ENCODE measurements at places on chromosomes 1 and 21.

- no peak for DNase-seq
These were observed at the start of gene KLHDC7A for GRCh38 chr1:18480315-18481189. KLHDC7A (plus strand) TSS chr1:18480930; CDS start chr1:18480982, 52 bp downstream.

DNA sequence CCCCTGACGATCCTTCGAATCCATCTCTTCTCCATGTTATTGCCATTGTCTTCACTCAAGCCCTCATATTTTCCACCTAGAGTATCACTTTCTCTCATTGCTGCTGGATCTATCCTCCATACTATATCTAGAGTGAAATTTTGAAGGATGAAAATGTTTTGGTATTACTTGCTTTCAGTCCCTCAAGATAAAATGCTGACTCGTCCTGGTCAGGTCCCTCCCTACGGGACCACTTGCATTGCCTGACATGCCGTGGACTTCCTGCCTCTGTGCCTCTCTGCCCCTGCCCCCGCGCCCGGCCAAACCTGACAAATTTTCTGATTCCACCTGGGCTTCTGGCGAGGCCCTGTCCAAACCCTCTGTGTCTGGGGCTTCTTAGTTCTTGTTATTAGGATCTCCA, 23.6 kb downstream of the SPATA46 start:
- DNase-seq, result no peak

- DNase-seq, result no peak
These were observed 241.2 kb upstream of the VAMP3 start for GRCh38 chr1:7529917-7530316.

DNA sequence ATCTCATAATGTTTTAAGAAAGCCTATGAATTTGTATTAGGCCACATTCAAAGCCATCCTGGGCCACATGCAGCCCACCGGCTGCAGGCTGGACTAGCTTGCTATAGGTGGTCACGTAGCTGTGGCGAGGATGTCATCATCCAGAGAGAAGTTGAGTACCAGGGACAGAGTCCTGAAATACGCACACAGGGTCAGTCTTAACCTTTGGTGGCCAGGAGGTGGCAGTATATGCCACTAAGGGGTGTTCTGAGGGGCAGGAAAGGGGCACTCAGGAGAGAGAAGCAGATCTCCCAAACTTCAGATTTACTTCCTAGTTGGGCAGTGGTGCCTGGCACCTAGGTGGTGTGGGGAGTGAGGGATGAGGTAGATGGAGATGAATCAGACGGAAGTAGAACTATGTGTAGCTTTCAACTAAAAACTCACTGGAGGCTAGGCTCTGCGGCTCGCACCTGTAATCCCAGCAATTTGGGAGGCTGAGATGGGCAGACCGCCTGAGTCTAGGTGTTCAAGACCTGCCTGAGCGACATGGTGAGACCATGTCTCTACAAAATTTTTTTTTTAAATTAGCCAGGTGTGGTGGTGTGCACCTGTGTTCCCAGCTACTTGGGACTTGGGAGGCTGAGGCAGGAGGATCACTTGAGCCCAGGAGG, 16.3 kb upstream of the CDK18 start:
- DNase-seq, result peak; percentile 52

DNA sequence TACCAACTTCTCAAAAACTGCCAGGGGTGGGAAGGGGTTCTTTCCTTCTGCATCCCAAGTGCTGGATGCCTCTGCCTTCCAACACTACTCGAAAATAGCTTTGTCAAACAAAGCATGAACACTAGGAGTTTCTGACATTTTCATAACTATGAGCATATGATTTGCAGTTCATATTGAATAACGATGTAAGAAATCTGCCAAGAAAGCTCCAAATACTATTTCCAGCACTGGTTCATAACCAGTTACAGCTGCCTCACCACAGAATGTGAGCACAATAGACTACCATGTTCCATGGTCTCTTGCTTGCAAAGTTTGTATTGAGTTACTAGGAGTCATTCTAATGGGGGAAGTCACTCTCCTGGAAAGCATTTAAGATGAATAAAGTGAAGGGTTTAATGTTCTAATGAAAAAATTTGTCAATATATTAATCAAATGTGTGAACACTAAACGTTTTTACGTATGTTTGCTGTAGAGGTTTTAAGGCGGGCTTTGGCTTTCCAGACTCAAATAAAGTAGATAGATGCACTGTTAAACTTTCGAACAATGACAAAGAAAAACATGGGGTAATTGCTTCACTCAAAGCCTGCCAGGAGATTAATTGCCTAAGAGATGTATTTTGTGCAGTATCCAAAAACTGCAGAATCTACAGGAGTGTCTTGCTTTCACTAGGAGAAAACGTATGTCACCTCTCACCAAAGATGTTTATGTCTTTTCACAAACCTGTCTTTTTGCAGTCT, 78.6 kb upstream of the UBE2U start:
- no peak for DNase-seq

GRCh38 chr1:214899908-214900460, 182.6 kb upstream of the KCNK2 start:
- DNase-seq, result no peak

GRCh38 chr1:66266756-66267155, 267.2 kb upstream of the SGIP1 start:
- no peak for DNase-seq

DNA sequence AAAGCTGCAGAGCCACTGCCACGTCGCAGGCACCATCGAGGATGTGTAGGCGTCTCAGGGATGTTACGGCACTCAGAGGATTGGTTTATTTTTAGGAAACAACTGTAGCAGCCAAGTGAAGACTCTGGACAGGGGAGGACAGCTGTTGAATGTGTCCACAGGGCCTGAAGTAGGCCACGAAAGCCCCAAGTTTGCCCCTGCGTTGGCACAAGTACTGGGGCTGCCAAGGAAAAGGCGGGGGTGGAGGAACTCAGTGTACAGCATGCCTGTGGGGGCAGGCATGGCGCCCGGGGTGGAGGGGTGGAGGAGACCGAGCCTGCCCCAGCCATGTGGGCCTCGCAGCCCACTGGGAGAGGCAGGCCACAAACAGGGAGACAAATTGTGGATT, 89.7 kb downstream of the ADARB1 start:
- DNase-seq, result no peak

- DNase-seq, result no peak
These were observed 133.6 kb downstream of the EIF4G3 start for GRCh38 chr1:21042929-21043605.

GRCh38 chr1:182625719-182626504, 21.7 kb upstream of the RGS16 start:
- DNase-seq, result no peak

GRCh38 chr1:108075055-108075454, 110.1 kb upstream of the VAV3 start:
- DNase-seq, result no peak

GRCh38 chr21:45136927-45137611, 62.7 kb downstream of the ADARB1 start:
- DNase-seq, result peak; percentile 96

DNA sequence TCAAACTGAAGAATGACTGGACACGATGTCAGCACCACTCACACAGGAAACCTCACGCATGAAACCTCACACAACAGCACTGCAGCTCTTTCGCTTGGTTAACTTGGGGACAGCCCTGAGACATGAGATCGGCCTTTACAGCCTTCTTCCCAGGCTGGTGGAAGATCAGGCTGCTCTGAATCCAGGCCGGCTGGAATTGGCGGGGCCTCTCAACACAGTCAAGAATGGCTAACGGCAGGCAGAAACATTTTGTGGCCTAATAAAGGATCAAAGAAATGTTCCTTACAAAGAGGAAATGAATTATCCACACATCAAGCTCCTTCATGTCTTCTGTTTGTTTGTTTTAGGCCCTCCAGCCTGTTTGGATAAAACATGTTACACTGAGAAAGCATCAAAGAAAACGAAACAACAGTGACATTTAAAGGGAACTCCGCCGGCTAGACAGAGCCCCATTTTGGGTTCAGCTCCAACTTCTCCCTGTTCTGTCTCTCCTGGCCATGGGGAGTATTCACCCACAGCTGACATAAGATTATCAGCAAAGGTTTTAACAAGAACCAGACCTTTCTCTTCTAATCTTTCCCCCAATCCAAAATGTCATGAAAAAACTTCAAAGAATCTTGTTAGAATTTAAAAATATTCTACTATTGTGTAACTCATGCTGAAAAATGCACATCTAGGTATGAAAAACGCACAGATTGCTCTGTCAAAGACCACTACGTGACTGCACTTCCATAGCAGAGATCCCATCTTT, 131.2 kb downstream of the SLC45A1 start:
- DNase-seq, result no peak

- no peak for DNase-seq
These were observed 93.0 kb downstream of the USH2A start for GRCh38 chr1:216330262-216330661.

DNA sequence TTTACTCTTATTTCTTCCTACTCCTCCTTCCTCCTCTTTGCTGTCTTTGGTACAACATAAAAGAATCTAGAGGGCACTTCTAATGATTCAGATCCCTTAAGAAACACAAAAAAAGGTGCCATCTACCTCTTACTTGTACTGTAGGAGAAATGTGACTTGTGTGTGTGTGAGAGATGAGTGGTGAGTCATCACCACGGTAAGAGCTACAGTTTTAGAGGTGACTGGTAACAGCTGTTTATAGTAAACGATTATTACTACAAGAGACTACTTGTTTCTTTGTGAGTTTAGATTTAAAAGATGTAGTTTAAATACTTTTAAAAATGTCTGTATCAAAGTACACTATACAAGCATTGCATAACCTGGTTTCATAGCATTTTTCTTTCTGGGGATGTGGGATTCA, 40.4 kb downstream of the SLC35D1 start:
- no peak for DNase-seq

GRCh38 chr1:28437264-28437923, 67.9 kb downstream of the PHACTR4 start:
- peak; percentile 24 for DNase-seq

DNA sequence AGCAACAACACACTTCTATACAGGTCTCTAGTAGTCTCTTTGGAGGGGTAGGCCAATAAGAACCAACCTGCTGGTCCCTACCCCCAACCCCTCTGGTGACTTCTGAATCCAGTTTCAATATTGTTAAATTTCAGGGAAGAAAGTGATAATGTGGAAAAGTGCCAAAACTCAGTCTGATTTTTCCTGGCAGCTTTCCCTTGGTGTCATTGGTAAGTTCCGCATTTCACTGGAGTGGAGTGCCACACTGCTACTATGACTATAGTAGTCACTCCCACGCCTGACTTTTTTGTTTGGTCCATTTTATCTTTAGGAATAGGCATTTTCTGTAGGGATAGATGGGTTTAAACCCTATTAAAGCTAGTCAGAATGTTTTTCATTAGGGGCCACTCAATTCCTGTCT, 5.7 kb upstream of the ARID1A start:
- peak; percentile 28 for DNase-seq

GRCh38 chr1:184854036-184854435, 99.4 kb upstream of the EDEM3 start:
- no peak for DNase-seq

- no peak for DNase-seq
These were observed 36.9 kb downstream of the FBXO2 start for GRCh38 chr1:11617314-11617713.

GRCh38 chr1:41435570-41436178, 48.8 kb downstream of the EDN2 start:
- DNase-seq, result no peak

DNA sequence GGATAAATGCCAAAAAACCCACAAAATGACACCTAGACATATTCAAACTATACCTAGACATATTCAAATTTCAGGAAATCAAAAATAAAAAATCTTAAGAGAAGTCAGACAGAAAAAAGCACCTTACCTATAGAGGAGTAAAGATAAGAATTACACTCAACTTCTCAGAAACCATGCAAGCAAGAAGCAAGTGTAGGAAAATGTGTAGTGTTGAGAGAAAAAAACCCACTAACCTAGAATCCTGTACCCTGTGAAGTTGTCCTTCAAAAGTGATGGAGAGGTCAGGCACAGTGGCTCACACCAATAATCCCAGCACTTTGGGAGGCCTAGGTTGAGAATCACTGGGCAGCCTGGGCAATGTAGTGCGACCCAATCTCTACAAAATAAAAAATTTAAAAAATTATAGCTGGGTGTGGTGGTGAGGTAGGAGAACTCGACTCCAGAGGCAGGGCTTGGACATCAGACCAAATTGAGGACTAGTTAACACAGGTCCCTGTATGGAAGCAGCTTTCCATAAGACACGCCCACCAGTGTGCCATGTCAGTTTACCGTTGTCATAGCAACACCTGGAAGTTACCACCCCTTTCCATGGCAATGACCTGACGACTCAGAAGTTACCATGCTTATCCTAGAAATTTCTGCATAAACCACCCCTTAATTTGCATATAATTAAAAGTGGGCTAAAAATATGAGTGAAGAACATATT, 20.7 kb downstream of the PDIK1L start:
- no peak for DNase-seq

DNA sequence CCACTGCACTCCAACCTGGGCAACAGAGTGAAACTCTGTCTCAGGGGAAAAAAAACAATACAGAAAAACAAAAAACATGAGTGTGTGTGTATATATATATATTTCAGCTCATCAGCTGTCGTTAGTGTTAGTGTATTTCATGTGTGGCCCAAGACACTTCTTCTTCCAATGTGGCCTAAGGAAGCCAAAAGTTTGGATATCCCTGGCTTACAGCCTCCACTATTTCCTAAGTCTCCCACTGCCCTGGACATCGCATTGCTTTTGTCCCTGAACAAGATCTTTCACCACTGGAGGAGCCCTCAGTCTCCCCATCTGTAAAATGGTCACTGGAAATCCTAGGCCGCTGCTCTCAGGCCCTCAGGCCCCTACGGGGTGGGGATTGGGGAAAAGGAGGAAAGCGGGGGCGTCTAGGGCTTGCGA, 391 bp upstream of the LDLRAP1 start:
- DNase-seq, result no peak

DNA sequence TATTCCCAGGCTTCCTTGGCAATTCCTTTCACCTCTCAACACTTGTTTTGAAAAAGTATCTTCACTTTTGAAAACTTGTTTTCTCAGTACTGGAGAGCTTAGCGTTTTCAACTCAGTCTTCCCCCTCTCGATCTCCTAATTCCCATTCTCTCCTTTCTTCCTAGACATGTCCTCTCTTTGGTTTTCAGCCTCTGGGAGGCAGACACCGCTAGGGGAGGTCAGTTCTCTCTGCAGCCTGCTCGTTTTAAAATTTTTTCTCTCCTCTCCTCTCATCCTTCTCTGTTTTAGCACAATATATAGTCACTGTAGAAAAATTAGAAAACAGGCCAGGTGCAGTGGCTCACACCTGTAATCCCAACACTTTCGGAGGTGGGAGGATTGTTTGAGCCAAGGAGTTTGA, 12.6 kb upstream of the RHEX start:
- DNase-seq, result no peak

DNA sequence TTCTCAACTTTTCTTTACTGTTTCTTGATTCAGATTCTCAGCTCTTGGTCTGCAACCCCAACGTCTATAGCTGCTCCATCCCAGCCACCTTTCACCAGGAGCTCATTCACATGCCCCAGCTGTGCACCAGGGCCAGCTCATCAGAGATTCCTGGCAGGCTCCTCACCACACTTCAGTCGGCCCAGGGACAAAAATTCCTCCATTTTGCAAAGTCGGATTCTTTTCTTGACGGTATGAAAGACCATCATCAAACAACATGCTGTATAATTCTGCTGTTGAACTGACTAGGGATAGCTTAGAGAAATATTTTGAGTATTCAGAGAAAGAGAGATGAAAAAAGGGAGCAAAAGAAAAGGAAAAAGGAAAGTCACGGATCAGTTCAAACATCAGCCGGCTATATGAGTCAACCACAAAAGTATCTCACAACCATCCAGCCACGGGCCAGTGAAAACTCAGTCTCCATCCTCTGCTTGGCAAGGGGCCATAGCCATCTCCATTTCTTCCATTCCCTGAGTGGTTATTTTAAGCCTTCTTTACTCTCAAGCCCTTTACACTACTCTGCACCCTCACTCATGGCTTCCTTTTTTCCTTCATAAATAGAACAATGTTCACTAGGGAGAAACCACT, 14.1 kb downstream of the DNASE2B start:
- DNase-seq, result no peak
